ENCODE measurements at places on chromosomes 2 and 18. TPM values are rescaled to one million over a fixed set of nuclear protein-coding genes. Genes with fewer than 3 reads are reported as not detected.

SAG gene
- not detected for total RNA-seq

DNA sequence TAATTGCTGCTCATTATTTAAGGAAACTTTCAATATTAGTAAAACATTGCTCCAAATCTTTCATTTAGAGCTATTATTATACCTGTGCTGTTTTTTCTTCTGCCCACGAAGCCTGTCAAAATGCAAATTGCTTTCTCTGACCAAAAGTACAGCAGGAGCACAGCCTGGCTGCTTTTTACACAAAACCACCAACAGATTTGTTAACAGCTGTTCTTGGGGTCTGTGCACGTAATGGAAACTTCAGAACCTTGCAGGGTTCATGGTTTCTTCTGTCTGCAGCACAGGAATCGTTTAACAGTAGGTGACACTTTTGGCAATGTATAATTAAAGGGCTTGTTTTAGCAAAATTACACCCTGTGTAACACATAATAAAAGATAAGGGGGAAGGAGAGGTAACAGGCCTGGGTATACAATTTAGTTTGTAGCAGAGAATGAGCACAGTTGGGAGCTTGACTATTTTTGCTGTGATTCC is 447.3 kb downstream of the KCNJ3 start:
- DNase-seq = no peak

GRCh38 chr2:9634133-9634532 is 3.3 kb upstream of the YWHAQ start:
- no peak for DNase-seq

DNA sequence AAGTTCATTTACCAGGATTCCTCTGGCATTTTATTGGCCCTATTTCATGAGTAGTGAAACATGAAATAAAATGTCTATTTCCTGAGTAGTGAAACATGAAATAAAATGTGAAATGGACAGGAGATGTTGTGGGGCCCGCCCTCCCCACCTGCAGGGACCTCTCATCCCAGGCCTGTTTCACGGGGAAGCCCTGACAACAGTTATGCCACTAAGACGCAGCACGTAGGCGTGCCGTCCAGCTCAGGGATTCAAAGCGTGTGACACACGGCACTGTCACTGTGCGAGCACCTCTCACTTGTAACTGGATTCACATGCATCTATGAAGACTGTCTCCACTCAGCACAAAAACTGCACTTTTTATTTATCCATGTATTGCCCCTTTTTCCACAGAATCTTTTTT is 83.4 kb upstream of the SNTG2 start:
- no peak for DNase-seq

DNA sequence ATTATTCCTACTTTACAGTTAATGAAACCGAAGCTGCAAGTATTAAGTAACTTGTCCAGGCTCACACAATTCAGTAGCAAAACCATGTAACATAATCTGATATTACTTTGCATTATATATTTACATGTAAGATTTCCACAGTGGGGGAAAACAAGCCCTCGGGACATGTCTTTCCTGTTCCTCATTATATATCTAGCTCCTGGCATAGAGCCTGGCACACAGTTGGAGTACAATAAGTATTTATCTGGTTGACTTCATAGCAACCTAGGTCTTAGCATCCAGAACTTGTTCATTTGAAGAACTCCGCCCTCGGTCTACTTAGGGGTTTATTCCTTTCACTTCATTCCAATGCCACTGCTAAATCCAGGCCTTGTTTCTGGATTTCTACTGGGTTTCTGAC is 1.6 kb upstream of the RBM45 start:
- no peak for DNase-seq

FEZ2 gene
- total RNA-seq = 38.3 TPM

DNA sequence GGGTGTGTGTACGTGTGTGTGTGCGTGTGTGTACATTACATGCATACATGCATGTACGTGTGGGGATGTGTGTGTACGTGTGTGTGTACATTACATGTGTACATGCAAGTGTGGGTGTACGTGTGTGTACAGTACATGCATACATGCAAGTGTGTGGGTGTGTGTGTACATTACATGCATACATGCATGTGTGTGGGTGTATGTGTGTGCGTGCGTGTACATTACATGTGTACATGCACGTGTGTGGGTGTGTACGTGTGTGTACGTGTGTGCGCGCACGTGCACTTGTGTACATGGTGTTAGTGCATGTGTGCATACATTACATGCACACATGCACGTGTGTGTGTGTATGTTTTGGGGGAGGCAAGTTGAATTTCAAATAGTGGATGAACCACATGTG is 300.6 kb downstream of the CELF4 start:
- peak; percentile 14 for DNase-seq

DNA sequence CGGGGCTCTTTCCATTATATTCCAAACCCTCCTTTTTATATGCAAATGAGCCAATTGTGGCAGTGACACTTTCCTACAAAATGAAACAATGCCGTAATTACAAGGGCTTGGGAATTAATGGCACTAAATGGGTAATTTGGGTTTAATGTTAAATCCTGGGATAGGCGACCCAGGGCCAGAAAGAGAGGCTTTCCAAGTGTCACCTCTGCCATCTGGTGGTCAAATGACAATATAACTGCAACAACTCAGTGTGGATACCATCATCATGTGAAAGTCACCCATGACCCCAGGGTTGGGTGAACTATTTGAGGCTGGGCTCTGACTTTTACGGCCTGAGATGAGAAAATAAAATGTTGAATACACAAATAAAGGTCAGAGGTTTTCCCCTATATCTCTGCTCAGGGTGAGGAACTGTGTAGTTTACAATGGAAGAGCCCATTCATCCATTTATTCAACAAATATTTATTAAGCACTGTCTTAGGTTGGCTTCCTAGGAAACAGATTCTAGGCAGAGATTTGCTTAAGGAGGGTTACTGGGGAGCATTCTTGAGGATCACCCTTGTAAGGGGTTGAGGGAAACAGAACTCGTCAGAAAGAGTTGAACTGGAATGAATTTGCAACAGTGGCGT is 13.6 kb upstream of the THADA start:
- no peak for DNase-seq

DNA sequence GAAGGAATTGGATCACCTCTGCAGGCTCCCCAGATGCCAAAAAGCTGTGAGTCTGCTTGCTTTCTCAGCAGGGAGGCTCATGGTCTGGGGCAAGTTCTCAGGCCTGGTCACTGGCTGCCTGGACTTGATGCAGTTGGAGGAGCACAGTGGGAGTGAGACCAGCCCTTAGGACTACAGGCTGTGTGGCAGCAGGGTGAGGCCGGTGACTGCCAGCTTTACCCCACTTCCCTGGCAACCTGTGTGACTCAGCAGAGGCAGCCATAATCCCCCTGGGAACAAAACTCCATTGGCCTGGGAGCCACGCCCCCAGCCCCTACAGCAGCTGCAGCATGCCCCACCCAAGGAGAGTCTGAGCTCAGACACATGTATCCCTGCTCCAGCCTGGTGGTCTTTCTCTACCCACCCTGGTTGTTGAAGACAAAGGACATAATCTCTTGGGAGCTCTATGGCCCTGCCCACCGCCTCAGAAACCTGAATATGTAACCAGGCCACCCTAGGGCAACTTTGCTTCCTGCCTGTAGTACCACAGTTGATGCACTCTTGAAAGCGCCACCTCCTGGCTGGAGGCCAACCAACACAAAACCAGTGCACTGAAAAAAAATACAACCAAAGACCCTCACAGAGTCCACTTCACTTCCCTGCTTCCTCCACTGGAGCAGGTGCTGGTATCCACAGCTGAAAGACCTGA is 106.8 kb upstream of the SPATS2L start:
- no peak for DNase-seq

- peak; percentile 65 for DNase-seq
Observed at GRCh38 chr2:120547662-120548061, 188.0 kb upstream of the GLI2 start.

GRCh38 chr2:172082944-172083627 is 2.2 kb upstream of the DLX1 start:
- DNase-seq = no peak

- DNase-seq = peak; percentile 75
Observed at GRCh38 chr18:8623549-8624106, 14.4 kb downstream of the RAB12 start.

DNA sequence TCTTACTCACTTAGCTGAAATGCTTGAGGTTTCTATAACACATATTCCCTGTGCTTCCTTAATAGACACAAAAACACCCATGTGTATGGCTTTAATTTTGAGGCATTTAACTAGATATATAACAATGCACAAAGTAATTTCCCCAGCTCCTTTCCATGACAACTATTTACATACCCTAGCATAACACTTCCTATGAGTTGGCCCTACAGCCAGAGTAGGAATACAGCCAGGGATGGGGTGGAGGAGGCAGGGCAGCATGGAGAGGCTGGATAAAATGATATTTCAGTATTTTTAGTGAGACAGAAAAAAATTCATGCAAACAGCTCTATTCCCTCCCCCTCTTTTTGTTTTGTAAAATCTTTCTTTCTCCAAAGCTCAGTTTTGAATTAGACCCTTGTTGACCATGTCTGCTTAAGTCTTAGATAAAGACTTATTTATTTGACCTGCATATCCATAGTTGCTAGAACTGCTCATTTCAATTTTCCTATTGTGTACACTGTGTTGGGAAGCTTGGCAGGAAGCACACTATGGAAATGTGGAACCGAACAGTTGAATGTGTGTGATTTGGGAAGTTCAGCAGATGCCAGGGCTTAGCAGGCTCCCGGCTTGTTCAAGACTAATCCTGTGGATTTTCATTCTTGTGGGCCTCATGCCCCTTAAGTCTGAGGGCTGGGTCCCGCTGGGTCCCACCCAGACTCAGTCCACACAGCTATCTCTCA is 11.2 kb upstream of the B3GNT2 start:
- no peak for DNase-seq

DNA sequence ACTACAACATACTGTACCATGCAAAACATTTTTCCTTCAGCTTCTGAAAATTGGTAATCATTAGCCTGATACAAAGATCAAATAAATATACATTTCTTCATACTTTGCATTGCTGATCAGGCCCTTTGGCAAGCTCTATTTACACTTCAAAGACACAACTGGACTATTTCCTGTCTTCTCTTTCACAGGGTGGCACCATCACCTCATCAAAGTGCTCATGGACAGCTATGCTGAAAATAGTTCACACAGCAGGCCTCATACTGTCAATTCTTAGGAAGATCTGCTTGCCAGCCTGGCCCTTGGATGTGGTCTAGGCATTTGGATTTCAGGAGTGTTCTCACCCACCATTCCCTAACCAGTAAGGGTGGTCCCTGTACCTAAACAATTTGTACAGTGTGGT is 33.9 kb downstream of the FBXO15 start:
- no peak for DNase-seq

GRCh38 chr2:5657231-5657630 is 35.0 kb upstream of the SOX11 start:
- no peak for DNase-seq

DNA sequence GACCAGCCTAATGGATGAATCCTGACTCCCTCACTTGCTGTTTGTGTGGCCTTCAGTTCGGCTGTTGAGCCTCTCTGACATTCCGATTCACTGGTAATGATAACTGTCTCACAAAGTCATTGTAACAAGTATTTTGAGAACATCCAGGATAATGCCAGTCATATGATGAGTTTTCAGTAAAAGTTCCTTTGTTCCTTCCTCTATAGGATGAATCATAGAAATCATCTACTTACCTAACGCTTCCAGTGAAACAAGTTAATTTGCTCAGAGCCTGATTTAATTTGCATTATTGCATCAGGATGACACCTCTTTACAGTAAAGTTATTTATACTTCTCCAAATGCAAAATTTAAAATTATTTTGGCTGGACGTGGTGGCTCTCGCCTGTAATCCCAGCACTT is 32.0 kb downstream of the RAB31 start:
- no peak for DNase-seq

DNA sequence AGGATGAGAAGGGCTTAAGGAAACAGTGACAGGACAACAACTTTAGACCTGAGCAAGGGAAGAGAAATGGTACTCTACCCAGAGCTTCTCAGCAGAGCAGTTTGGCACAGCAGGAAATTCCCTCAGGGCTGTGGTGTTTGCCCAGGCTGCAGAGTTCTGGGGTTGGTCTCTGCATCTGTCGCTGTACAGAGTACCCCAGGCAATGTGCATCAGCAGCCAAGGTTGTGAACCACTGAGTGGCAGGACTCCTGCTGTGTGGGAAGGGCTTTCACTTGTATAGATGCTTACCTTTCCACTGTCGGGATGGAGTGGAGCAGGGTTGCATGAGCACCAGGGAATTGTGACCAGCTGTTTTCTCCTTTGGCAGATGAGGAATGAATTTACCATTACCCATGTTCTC is 21.2 kb downstream of the STAMBP start:
- DNase-seq = no peak

DNA sequence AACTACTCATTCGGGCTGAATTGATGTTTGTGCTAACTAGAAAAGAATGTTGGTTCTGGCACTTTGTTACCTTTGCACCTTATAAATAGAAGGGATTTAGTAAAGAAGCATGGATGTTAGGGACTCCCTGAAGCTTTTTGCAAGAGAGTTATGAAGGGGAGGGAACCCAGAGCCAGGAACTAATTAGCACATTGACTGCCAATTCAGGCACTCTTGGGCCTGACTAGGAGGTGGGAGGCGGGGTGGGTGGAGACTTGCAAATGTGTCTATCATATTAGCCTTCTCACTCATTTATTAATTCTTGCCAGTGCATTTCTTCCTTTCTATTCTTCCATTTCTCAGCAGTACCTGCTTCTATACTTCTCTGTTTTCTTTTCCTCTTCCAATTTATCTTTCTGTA is 1022.4 kb downstream of the TMEM182 start:
- no peak for DNase-seq

DNA sequence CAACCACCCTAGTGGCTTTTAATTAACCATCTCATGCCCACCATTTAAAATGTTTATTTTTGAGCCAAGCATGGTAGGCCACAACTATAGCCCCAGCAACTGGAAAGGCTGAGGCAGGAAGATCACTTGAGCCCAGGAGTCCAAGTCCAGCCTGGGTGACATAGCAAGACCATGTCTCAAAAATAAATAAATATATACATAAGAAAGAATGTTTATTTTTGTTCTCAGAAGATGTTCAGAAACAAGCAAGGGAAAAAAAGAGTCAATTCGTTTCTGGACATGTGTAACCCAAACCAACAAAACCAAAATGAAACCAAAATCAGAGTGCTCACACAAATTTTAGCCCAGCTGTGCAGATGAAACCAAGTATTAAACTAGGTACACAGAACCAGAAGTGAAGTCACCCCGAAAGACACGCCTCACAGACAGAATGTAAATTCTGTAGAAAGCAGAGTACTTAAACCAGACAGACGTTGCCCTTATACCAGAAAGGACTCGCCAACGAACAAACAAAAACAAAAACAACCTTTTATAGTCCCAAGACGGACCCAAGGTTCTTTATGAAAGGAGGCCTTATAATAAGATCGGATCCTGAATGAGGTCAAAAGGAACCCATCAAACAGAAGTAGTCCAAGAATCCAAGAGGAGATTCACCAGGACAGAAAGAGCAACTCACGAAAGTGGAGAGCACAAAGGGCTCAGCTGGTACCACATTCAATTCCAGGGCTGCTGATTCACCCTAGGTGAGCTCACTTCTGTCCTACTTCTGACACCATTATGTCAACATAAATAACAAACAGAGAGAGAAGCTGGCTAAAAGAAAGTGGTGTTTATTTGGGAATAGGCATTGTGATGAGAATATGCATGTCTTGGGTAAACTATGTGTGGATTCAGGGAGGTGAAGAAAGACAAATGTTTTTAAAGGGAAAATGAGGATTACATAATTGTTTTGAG is 31.8 kb upstream of the MTCL1 start:
- no peak for DNase-seq

GRCh38 chr18:5288517-5288935 is 7.0 kb downstream of the ZBTB14 start:
- DNase-seq = no peak

GRCh38 chr2:12192762-12193161 is 446.3 kb downstream of the LPIN1 start:
- DNase-seq = no peak

STARD6 gene
- total RNA-seq = not detected

MYOM1 gene
- 608 TPM for total RNA-seq

RAD51AP2 gene
- total RNA-seq = 0.16 TPM

SCG2 gene
- total RNA-seq = not detected
